Kidney (tissue), 22 donors: ENCODE measurements at places on chromosomes 16 and 17. TPM values are rescaled to one million over a fixed set of nuclear protein-coding genes. Genes with fewer than 3 reads are reported as not detected.
A peak's percentile ranks its signal among the peaks of the same experiment; 100 is the strongest.

DNA sequence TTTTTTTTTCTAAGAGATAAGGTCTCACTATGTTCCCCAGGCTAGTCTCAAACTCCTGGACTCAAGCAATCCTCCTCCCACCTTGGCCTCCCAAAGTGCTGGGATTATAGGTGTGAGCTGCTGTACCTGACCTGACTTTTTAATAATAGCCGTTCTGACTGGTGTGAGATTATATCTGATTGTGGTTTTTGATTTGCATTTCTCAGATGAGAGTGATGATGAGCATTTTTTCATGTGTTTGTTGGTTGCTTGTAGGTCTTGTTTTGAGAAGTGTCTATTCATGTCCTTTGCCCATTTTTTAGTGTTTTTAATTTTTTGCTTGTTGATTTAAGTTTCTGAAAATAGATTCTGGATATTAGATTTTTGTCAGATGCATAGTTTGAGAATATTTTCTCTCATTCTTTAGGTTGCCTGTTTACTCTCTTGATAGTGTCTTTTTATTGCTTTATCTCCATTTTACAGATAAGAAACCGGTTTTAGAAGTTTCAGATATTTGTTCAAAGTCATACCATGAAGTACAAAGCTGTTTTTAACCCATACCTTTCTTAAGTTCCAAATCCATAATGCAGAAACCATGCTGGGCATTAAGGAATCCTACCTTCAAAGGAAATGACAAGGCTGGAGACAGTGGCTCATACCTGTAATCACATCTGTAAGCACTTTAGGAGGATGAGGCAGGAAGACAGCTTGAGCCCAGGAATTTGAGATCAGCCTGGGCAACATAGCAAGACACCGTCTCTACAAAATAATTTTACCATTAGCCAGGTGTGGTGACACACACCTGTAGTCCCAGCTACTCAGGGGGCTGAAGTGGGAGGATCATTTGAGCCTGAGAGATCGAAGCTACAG lies 168.4 kb upstream of the TBX2 start:
- no peak for DNase-seq

DNA sequence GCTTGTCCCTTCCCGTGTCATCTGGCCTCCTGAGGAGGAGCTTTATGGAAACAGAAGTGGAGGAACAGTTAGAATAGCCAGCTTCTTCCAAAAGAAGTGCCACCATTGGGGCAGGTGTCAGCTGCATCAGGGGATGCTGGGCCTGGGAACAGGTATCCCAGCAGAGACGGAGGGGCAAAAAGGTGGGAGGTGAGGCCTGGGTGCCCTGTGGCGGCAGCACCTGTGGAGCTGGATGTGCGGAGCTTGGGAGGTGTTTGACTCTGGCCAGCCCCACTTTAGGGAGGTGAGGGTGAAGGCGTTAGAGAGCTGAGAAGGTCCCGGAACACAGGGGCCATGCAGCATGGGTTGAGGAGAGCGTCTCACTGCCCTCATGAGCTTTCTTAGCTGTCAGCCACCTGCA lies 5.2 kb downstream of the SMCR8 start:
- DNase-seq: no peak

GRCh38 chr16:9062301-9062700 lies 29.1 kb upstream of the HAPSTR1 start:
- DNase-seq: no peak

CTRB1 gene
- total RNA-seq: not detected

- no peak for DNase-seq
Observed at GRCh38 chr17:12421646-12422306, 243.9 kb upstream of the MYOCD start.

TAC4 gene
- total RNA-seq: 0.47 TPM

GRCh38 chr16:24776501-24777220 lies 47.2 kb downstream of the TNRC6A start:
- no peak for DNase-seq

GUCY2D gene
- total RNA-seq: 0.19 TPM

DNA sequence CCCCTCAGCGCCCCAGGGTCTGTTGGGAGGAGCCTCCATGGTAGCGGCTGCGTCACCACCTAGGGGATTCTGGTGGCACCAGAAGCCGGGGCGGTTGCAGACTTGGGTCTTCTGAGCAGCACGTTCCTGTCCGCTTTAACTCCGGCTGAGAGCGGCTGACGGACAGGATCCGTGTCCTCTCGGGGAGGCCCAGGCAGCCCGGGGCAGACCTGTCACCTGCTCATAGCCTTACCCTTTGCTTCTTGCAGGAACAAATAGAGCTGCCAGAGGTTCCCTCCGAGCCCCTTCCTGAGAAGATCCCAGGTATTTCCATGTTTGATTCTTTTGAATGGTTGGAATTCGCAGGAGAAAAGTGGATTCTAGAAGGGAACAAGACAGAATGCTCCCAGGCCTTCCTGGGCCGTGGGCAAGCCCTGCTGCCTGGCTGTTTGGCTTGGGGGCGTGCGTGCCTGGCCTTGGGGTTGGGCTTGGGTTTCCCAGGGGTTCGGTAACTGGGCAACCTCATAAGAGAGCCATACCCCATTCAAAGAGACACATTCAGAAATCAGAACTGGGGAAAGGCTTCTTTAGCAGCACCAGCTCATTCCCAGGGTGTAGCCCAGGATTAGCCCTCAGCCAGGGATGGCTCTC lies 6.6 kb downstream of the CHMP6 start:
- peak; percentile 64 for DNase-seq

- no peak for DNase-seq
Observed at GRCh38 chr17:63517825-63518534, 5.2 kb upstream of the KCNH6 start.

DNA sequence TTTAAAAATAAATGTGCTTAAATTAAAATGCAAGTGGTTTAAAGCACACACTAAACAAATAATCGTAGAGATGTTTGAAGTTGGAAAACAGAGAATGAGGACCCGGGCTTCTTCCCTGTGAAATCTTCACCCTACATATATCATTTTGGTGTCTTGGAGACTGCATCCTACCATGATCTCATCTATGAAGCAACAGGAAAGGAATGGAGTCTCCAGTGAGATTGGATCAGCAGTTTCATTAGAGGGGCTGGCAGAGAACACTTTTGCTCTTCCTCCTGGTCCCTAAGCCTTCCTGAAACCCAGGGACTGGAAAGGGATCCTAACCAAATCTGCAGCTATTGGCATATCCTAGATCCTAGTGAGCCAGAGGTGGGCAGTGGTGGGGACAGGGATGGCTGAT lies 85.0 kb downstream of the GRIN2A start:
- DNase-seq: no peak

DNA sequence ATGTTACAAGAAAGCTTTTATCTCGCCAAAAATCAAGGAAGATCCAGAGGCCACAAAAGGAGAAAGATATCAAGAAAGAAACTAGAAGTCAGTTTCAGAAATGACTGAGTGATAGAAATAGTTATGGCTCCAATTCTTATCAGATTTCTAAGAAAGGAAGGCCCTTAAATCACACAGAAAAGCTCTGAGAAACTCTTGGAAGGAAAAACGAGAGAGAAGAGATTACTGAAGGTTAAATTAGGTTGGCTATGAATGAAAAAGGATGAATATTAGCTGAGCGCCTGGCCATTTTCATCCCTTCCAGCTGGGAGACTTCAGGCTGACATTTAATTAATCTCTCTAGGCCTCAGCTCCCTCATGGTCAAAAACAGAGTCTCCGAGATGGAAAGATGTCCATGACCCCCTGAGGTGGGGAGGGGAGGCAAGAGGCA lies 72.3 kb downstream of the CYTH1 start:
- DNase-seq: no peak

GRCh38 chr17:66985338-66986237 lies 21.1 kb downstream of the CACNG4 start:
- no peak for DNase-seq

GP1BA gene
- not detected for total RNA-seq

CACNG5 gene
- not detected for total RNA-seq

GRCh38 chr17:80269405-80269807 lies 8.8 kb downstream of the RNF213 start:
- no peak for DNase-seq

- DNase-seq: no peak
Observed at GRCh38 chr17:80749611-80750010, 205.0 kb downstream of the RPTOR start.

RPS2 gene
- total RNA-seq: 1,550 TPM

EVPLL gene
- total RNA-seq: 1.2 TPM

- DNase-seq: no peak
Observed at GRCh38 chr17:12983991-12984884, 33.6 kb downstream of the ELAC2 start.

- DNase-seq: no peak
Observed at GRCh38 chr17:31321481-31321880, at the start of gene EVI2A. Gene EVI2A, minus strand, starts transcription at chr17:31321622. Its CDS starts 2,609 bp downstream, at chr17:31319013.

DNA sequence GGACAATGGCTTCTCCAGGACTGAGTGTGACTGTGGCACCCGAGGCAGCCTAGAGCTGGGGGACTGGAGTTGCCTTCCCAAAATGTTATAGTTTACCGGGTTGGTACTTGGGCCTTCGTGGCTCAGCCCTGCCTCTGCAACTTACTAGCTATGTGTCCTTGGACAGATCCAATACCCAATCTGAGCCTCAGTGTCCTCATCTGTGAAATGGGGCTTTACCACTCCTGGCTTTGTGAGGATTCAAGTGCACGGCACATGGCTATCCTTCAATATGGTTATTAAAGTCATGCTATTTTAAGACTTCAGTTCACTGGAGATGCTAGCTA lies 9.6 kb downstream of the IRX5 start:
- DNase-seq: no peak

- DNase-seq: no peak
Observed at GRCh38 chr17:48901241-48901640, 7.0 kb upstream of the UBE2Z start.

GRCh38 chr16:26317885-26318284 lies 626.1 kb downstream of the HS3ST4 start:
- DNase-seq: no peak

- DNase-seq: no peak
Observed at GRCh38 chr16:79982361-79982760, 381.8 kb upstream of the MAF start.

- peak; percentile 81 for DNase-seq
Observed at GRCh38 chr16:58026705-58027160, 1.2 kb downstream of the MMP15 start.

SHCBP1 gene
- 1.6 TPM for total RNA-seq

CD300LB gene
- 0.91 TPM for total RNA-seq
